ENCODE measurements at places on chromosomes 6 and 20.

- DNase-seq: no peak
Observed at GRCh38 chr20:54131675-54132611, 41.8 kb downstream of the CYP24A1 start.

DNA sequence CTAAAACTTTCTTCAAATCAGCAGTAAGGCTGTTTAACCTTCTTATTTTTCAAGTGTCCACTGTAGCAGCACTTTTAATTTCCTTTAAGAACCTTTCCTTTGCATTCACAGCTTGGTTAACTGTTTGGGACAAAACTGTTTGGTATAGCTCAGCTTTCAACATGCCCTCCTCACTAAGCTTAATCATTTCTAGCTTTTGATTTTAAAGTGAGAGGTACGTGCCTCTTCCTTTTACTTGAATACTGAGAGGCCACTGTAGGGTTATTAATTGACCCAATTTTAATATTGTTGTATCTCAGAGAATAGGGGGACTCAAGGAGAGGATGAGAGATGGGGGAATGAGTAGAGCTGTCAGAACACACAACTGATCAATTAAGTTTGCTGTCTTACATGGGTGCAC, 129.5 kb upstream of the MMS22L start:
- no peak for DNase-seq

GRCh38 chr6:152976749-152977148, 6.1 kb downstream of the FBXO5 start:
- no peak for DNase-seq

- DNase-seq: no peak
Observed at GRCh38 chr20:19024296-19025035, 188.0 kb upstream of the SLC24A3 start.

DNA sequence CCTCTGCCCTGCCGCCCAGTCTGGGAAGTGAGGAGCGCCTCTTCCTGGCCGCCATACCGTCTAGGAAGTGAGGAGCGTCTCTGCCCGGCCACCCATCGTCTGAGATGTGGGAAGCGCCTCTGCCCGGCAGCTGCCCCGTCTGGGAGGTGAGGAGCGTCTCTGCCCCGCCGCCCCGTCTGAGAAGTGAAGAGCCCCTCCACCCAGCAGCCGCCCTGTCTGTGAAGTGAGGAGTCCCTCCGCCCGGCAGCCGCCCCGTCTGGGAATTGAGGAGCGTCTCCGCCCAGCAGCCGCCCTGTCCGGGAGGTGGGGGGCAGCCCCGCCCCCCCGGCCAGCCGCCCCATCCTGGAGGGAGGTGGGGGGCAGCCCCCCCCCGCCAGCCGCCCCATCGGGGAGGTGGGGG, 27.8 kb downstream of the SNHG17 start:
- no peak for DNase-seq

DNA sequence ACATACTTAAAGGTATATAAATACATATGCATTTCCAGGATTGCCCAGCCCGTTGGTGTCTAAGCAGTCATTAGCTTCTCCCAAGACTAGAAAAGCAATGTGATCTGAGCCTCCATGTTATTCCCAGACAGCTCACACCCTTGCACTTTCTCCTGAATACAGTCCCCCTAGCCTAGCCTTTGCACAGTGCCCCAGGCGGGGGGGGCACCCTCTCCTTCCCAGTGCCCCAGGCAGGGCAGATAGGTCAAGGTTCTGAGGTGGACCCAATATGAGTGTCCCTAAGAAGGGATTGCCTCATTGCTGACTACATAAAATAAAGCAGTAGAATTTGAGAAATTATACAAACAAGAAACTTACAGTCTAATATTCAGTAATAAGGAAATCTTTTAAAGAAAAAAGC, 15.4 kb upstream of the GNRH2 start:
- no peak for DNase-seq

- no peak for DNase-seq
Observed at GRCh38 chr6:24603241-24603640, 42.8 kb downstream of the KIAA0319 start.

GRCh38 chr6:117561128-117561527, 41.2 kb downstream of the GOPC start:
- DNase-seq: no peak

DNA sequence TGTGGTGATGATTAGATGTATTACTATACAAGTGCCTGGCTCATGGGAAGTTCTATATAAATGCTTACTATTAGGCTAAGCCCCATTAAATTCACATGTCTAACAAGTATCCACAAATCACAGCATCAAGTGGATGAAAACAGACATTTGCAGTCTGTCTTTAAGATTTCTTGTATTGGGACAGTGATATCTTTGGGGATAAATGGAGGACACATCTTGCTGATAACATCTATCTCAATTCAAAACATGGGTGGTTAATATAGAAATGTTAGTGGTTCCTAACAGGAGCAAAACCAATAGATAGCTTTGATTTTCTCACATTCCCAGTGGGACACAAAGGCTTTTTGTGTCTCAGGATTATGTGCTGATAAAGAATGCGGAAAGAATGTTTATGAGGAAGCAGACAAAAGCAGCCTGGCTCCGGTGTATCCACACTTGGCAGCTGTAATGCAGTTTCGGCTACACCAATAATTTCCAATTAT, 29.3 kb downstream of the PTPRK start:
- DNase-seq: no peak

GRCh38 chr6:47064274-47064673, 22.1 kb upstream of the ADGRF1 start:
- DNase-seq: no peak

DNA sequence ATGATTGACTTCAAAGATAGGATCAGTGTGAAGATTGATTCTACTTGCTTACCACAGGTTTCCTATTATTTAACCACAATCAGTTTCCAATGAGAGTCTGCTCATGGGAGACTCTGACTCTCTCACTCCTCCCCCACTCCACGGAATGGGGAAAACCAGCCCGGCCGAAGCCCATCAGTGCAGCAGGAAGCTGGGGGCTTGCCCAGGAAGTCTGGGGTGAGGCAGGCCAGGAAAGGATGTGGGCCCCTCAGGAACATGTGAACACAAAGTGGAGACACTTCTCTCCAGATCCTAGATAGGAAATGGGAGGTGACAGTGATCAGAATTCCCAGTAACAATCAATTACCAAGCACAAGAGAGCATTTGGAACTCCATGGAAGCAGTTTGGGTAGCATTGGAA, 144.2 kb downstream of the TTLL2 start:
- DNase-seq: no peak

- DNase-seq: no peak
Observed at GRCh38 chr20:61930776-61931475, 134.8 kb downstream of the TAF4 start.

GRCh38 chr20:37336369-37337207, 9.4 kb upstream of the SRC start:
- DNase-seq: no peak

DNA sequence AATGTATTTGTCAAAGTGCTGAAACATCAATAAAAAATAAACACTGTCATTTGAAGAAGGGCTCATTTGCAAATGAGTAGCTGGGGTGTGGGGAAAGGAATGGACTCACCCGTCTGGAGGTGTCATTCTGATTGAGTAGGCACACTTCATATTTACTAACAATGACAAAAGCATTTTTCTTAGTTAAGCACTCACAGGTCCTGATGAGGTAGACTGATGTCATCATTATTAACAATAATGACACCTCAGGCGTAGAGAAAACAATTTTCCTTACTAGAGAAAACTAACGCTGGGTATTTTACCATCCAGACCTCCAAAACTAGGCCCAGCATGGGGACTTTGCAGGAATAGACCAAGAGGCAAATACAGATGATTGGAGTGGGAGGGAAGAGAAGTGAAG, 76.0 kb downstream of the UNC5CL start:
- no peak for DNase-seq

DNA sequence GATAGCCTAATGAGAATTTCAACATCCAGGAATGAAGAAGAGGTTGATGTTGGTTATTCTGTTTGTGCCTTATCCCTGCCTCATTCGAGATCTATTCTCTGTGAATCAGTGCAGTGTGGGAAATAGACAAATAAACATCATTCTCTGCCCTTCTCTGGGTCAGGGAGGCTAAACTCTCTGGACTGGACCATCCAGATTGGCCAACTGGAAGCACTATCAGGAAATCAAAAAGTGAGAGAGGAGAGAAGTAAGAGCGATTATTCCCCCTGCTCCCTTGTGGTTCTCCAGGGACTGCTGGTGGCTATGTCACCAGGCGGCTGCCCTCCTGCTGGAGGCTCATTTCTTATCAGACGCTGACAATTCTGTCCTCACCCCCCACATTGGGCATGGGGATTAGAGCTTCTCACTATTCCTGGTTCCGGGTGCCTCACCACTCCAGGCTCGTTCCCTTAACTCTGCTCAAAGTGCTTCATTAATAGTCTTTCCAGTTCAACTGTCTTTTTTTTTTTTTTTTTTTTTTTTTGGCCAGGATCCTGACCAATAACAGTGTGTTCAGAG, 201.7 kb upstream of the RREB1 start:
- no peak for DNase-seq

DNA sequence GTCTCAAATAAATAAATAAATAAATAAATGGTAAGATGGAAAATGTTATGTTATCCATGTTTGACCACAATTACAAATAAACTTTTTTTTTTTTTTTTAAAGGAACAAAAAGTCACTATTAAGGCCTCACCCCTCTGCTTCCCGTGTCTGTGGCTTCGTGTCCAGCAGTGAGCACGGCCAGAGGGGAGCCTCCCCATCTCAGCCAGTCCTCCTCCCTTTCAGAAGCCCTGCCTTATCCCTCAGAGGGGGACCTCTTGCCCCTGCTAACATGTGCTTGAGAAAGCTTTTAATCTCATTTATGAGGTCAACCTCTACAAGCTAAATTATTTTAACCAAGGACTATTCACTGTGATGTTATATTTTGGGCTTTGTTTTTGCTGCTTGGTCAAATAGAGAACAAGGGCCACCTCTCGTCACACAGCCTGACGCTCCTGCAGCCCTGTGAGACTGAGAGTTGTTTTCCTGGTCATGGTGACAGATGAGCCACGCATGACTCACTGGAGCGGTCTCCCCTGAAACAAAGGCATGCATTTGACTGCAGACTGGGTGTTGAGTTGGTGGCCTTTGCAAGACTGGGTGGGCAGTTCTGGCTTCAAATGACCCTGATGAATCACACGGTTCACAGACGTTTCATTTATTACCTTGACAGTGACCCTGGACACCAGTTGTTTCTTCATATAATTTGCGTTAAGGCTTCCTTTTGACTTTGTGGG, 131.8 kb downstream of the TIAM2 start:
- DNase-seq: no peak

GRCh38 chr20:63015662-63016361, 9.0 kb upstream of the BHLHE23 start:
- DNase-seq: no peak

DNA sequence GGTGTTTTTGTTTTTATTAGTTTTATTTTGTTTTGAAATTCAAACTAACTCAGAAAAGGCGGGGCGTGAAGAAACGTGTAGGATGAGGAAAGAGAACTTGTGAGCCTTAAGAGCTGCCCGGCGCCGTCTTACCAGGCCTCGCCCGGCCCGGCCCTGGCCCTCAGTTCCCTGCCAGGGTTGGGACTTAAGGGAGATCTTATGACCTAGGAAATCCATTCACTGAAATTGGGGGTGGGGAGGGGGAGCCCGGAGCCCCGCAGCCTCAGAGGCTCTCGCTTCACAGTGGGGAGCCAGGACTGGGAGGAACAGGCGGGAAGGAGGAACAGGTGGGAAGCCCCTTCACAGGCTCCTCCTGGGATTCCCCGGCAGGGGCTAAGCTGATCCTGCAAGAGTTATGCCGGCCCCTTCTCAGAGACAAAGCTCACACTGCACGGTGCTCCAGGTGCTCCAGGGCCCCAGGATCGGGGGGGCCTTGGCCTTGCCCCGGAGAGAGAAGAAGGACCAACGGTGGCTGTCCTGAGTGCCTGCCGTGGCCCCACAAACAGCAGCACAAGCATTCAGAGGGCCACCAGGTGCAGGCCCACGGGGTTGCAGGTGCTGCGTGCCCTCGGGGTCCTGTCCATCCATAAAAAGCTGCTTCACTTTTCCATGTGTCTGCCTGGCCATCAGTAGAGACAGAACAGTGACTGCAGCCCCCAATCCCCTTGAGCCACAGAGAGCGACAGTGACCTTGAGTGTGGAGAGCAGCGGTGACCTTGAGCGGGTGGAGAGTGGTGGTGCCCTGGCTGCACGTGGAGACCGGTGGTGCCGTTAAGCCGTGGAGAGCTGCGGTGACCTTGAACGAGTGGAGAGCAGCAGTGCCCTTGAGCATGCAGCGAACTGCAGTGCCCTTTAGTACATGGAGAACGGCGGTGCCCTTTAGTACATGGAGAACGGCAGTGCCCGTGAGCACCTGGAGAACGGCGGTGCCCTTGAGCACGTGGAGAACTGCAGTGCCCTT, 152.7 kb downstream of the DLL1 start:
- no peak for DNase-seq

- peak; percentile 93 for DNase-seq
Observed at GRCh38 chr6:81766482-81767069, 14.1 kb upstream of the TENT5A start.

DNA sequence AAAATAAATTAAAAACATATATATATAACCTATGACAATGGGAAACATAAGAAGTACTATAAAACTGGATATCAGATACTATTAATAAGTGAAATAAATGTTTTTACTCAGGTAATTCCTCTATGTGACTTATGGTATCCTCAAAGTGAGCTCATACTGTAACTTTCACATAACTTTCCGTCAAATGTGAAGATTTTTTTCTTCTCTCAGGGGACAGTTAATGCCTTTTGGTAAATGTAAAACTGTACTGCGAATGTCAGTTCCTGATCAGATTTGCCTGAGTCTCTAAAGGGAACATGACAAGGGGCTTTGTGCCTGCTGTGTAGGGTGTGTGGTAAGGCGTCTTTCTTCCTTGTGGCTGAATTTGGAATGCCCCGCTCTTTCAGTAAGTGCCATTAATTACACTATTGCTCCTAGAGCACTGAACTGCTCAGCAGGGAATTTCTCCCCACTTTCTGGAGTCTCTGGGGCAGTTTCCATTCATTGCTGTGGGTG, 271.8 kb downstream of the PRL start:
- no peak for DNase-seq

DNA sequence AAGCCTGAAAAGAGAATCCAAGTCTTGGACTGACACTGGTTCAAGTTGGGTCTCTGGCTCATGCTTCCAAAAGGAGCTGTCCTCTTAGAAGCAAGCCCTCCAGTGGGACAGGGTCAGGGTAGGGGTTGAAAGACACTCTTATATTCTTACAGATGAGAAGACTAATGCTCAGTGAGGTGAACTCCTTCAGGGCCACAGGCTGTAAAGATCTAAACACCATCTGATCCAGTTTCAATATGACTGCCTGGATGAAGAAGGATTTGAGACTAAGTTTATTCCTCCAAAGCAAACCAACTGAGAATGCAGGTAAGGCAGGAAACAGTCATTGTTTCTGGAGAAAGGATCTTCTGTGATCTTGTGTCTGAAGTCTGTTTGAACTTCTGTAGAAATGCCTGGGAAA, 99.0 kb upstream of the TAB2 start:
- DNase-seq: no peak

GRCh38 chr6:30781395-30781742, 37.0 kb upstream of the IER3 start:
- no peak for DNase-seq

GRCh38 chr20:47067776-47068175, 173.1 kb downstream of the EYA2 start:
- DNase-seq: no peak

- DNase-seq: no peak
Observed at GRCh38 chr6:158640519-158640918, 4.0 kb downstream of the DYNLT1 start.

Data from stromal cell of bone marrow (primary cell).